AG09309 (cell line): ENCODE measurements at places on chromosomes 12 and 14.

GRCh38 chr12:98594050-98594835, 757 bp downstream of the SLC25A3 start:
- DNase-seq, result no peak

- DNase-seq, result peak; percentile 83
Measured at GRCh38 chr14:77303417-77304156, 17.1 kb downstream of the POMT2 start.

DNA sequence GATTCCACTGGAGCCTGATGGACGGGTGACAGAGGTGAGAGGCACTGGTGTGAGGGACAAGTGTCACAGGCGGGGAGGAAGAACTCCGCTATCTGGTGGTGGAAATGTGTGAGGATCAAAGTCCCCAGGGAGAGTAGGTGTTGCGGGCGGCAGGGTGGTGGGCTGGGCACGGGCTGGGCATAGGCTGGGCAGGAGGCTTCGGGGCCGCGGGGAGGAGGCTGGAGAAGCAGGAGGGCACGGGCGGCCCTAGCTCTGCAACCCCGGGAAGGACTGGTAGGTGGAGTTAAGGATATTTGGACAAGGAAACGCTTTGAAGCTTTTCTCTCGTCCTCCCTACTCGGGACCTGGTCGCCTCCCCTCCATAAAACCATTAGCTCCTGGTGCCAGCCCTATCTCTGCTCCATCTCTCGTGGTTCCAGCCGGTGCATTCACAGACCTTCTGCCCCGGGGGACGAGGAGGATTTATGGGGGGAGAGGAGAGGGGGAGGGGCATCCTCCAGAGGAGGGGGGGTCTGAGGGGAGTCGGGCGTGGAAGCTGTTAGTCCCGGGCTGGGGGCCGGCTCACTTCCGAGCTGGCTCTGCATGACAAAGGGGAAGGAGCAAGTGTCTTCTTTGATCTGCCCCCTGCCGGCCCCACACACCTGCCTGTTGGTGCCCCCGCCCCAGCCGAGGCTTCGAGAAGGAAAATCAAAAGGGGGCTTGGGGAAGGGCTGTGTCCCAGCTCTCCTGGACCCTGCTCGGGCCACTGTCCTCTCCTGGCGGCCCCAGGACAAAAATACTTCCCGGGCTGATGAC, 504 bp downstream of the WNT5B start:
- DNase-seq, result no peak

DNA sequence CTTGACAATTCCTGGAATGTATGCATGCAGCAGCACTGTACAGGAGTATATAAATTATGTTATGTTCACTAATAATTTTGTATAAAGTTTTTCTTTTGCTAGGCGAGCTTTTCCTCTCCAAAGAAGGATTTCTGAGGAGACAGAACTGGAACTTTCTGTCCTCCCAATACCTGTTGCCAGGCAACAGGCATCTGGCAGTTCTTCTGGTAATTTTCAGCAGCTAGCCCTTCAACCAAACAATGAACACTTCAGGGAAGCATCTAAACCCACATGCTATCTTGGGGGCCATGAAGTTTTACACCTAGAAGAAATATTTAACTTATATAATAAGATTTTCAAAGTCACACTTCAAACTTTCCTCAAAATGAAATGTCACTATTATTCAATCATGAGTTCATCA, 162.9 kb upstream of the SYT10 start:
- DNase-seq, result no peak

DNA sequence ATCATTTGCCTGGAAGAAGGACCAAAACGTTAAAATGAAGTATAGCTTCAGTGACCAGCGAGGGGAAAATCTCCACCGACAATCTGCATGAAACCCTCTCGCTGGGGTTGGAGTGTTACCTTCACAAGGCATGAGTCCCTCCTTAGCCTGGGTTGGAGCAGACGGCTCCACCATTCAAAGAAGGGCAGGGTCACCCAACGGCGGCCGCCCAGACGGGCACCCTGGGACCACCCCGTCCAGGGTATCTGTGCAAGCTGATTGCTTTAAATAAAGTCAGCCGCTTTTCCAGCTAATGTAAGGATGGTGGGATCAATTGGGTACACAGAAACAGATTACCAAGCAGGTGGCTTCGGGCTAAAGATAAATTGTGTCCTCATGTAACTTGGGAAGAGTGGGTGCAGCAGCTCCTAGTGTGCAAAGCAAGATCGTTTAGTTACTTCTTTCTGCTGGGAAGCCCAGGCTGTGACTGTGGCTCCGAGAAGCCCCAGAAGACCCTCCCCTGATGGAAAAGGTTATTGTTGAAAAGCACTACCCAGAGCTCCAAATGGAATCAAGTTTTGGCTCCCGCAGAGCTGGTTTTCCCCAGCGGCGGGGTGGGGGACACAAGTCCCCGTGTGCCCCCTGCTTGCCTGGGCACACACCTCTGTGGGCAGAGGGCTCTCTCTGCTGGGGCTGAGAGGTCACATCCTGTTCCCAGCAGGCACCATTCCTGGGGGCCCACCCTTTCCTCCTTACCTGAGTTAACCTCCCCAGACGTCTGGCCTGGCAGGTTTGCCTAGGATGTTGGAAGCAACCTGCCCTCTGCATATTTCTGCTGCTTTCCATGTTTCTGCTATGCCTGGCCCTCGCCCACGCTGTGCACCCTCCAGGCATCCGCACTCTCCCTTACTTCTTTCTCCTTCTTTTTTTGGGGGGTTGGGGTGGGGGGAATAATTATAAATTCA, 318.6 kb upstream of the DIO3 start:
- no peak for DNase-seq

DNA sequence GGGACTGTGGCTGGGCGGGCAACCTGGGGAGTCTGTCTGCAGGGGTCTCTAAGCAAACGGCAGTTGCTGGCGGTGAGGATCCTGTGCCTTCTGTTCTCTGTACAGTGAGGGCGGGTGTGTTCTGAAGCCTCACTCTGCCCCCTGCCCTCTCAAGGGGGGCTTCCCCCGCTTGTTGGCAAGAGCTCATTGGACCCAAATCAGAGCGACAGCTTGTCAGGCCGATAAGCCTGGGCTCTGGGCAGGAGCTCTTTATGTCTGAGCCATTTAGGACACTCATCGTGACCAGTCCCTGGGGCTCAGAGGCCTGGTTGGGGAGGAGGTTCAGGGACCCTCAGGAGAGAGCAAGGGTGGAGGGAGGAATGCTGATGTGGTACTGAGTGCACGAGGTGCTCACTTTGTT, 136.0 kb downstream of the TSPAN9 start:
- no peak for DNase-seq

DNA sequence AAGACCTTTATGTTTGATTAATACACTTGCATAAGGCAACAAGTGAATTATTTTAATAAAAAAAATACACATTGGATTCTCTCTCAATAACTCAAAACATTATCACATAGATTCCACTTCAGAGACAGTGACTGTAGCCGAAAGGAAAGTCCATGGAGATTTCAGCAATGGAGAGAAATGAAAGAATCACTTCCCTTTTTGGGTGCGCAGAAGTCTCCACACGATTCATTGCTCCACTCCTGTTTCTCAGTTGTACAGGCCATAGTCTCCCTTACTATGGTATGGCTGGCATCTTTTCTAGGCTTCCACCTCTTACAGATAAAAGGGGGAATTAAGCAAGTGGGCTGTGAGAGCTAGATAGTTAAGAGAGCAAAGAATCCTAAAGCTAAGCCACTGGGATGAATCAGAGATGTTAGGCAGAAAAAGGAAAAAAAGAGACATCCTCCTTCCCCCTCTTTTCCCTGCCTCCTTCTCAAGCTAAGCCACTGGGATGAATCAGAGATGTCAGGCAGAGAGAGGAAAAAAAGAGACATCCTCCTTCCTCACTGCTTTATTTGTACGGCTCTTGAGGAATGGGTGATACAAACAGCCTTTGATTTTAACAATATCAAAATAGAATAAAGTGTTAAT, 16.3 kb downstream of the ST8SIA1 start:
- DNase-seq, result no peak

GRCh38 chr14:65251213-65251612, 148.9 kb upstream of the MAX start:
- DNase-seq, result peak; percentile 99

- DNase-seq, result peak; percentile 40
Measured at GRCh38 chr12:104498211-104498801, 41.6 kb downstream of the CHST11 start.

- no peak for DNase-seq
Measured at GRCh38 chr12:13090054-13090453, 13.4 kb downstream of the GSG1 start.

DNA sequence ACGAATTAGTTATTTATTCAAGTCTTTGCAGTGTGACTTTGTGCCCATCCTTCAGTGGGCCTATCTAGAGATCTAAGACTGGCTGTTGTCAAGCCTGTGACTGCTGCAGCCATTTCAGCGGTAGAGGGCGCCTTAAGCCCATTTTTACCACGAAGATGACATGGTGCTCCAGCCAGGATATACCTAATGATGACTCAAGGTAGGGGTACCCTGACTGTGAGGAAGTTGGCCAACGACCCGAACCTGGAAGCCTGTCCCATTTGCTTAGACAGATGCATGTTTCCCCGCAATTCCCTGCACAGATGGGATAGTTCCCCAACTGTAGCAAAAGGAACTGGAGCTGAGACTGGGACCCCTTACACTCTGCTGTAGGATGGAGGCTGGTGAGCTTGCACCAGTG, 41.3 kb downstream of the RAB3IP start:
- DNase-seq, result no peak

GRCh38 chr12:108446766-108447165, 68.3 kb upstream of the FICD start:
- peak; percentile 32 for DNase-seq

GRCh38 chr12:124623344-124624035, 56.1 kb upstream of the NCOR2 start:
- DNase-seq, result no peak

DNA sequence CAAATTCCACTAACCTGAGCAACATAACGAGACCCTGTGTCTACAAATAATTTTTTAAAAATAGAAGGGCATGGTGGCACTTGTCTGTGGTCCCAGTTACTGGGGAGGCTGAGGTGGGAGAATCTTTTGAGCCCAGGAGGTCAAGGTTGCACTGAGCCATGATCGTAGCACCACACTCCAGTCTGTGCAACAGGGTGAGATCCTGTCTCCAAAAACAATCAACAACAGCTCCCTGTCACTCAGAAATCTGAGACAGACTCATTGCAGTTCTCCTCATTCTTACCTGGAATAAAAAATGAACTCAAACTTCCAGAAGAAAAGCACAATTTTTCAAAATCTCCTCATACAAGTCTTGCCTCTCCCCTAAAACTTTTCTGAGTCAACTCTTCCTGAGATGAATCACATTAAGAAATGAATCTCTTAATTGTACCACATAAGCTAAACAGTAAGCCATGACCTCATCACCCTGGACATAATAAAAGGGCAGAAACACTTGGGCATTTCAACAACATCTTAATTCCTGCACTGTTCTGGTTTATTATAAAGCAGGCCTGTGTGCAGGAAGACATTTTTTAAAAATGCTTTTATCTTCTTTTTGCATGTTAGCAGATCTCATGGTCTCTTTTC, 214.3 kb upstream of the CDKN3 start:
- peak; percentile 59 for DNase-seq

- DNase-seq, result no peak
Measured at GRCh38 chr12:130337488-130338303, at the start of gene PIWIL1. TSS of gene PIWIL1 (plus strand) at chr12:130337887. CDS start at chr12:130342592, 4,705 bp downstream.

- DNase-seq, result no peak
Measured at GRCh38 chr14:22314183-22314820, 274.7 kb downstream of the DAD1 start.

- peak; percentile 21 for DNase-seq
Measured at GRCh38 chr12:71763677-71764379, 9.2 kb downstream of the RAB21 start.

- DNase-seq, result no peak
Measured at GRCh38 chr12:71935594-71935993, 3.1 kb upstream of the TPH2 start.

DNA sequence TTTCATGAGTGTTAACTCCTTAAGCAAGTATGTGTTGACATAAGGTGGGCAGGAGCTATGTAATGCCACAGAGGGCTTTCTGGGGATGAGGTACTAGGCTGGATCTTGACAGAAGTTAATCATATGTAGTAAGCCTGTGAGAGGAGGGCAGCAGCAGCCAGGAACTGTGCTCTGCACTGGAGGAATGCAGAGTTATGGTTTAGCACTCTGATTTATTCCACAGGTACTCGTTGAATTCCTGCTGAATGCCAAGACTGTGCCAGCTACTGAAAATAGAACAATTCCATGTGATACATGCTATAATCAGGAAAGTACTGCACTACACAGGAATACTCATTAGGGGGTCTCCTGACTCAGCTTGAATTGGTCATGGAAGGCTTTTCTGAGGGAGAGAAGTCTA, 58.7 kb downstream of the SUSD6 start:
- DNase-seq, result no peak

GRCh38 chr14:27392153-27392552, 794.3 kb upstream of the NOVA1 start:
- DNase-seq, result no peak

GRCh38 chr14:72621387-72622065, 272.4 kb downstream of the DPF3 start:
- no peak for DNase-seq

DNA sequence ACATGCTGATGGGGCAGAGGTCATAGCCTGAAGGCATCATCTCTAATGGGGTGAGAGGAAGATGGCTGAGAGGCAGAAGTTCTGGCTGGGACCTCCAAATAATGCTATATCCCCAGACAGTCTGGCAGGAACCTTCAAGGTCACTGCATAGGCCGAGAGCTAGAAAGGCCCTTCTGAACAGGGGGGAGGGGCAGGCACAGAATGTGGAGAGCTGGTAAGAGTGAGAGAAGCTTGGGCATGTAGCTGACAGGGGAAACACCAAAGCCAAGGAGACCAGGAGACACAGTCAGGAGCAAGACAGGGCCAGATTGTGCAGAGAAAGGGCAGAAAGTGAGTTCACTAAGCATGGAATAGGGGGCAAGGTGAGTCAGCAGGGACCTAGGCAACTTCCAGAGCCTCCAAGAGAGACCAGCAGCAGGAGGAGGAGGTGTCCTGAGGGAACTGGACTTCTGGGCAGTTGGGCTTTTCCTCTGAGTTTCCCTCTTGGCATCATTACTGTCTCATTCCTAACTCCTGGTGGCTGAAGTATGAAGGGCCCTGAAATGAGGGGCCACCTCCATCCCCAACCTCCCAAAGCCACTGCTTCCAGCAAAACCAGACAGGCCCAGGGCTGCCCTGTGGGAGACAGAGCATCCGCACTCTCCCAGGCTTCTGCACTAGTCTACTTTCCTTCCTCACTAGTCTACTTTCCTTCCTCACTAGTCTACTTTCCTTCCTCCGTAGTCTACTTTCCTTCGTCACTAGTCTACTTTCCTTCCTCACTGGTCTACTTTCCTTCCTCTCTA, 17.1 kb downstream of the ANO2 start:
- DNase-seq, result no peak
